ENCODE measurements at places on chromosomes 1 and 21.

DNA sequence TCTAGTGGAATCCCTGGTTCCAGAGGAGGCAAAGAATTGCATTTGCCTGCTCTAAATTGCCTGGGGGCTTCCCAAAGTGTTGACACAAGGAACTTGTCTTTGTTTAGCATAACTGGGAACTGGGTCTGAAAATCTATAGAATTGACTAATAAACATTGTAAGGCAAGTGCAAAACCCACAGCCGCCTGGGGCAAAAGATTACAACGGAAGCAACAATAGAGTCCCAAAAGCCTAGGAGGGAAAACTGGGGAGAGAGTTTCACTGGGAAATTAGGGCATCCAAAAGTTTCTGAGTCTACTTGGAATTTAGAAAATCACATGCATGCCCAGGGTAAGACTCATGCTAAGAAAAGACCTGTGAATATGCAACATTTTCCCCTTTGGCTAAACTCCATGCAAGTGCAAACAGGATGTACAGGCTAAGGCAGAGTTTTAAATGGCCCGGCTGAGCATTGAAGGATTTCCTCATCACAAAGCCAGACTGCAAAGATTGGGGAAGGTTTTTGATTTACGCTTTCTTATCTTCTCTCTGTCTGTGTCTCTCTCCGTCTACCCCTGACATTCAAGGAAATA lies 725.3 kb upstream of the NCAM2 start:
- DNase-seq: no peak

DNA sequence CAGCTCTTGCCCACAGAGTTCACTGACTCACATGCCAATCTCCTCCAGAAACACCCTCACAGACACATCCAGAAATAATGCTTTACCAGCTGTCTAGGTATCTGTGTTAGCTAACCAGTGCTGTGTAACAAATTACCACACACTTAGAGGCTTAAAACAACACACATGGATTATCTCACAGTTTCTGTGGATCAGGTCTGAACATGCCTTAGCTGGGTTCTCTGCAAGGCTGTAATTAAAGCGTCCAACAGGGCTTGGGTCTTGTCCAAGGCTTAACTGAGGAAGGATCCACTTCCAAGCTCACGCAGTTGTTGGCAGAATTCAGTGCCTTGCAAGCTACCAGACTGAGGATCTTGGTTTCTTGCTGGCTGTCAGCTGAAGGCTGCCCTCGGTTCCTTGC lies 92.5 kb upstream of the RGS4 start:
- DNase-seq: no peak

- no peak for DNase-seq
Measured at GRCh38 chr1:82593561-82593960, 792.8 kb downstream of the ADGRL2 start.

GRCh38 chr1:29380532-29380931 lies 144.2 kb downstream of the PTPRU start:
- DNase-seq: no peak

DNA sequence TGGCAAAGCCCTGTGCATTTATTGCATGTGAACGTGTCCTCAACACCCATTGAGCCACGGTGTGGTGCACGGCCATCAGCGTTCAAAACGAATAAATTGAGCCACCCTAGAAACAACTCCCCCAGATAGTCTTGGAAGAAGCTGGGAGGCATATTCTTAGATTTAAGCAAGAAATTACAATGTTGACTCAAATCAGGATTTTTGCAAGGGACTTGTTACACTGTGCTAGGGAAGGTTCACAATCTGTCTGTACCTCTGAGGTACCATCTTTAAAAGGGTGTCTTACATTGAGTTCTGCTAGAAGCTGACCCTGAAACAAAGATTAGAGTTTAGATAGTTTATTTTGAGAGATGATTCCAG lies 16.2 kb downstream of the CD247 start:
- DNase-seq: no peak

GRCh38 chr1:56468518-56468917 lies 110.8 kb downstream of the PLPP3 start:
- no peak for DNase-seq

DNA sequence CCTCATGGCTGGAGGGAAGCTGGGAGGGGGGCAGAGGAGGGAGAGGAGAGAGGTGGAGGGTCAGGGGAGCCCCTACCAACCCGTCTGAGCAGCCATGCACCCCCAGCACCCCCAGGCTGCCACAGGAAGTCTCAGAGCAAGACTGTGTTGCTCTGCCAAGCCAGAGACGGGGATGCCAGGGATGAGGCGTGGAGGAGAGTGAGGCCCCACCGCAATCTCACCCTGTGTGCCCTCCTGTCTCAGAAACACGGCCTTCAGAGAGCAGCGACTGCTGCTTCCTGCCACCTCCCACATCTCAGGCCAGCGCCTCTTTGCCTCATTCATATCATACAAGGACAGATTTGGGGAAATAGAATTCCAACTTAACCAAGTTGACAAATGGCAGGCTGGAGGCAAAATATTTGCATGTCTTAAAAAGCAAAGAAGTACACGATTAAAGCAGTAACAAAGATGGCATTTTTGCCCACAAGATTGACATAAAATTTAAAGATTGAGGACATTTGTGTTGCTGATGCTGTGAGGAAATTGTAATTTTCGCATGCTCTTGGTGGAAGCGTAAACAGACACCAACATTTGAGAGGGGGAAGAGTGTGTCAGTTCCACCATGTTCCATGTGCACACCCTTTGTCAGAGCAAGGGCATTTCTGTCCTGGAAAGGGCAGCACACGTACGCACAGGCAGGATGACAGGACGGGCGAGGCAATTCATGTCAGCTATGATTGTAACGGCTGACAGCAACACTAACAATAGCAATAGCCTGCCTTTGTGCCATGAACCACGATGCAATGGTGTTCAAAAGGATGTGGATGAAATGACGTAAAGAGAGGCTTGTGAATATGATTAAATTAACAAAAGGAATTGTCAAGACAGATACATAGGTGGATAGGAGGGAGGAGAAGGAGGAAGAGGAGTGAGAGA lies 59.0 kb upstream of the BACE2 start:
- DNase-seq: no peak

- DNase-seq: no peak
Measured at GRCh38 chr1:207647671-207648333, 2.9 kb downstream of the CR1L start.

Data from CD14-positive monocyte (primary cell).